ENCODE measurements at places on chromosomes 13 and 19.

GRCh38 chr13:41533266-41534052, 76.1 kb downstream of the RGCC start:
- DNase-seq = no peak

DNA sequence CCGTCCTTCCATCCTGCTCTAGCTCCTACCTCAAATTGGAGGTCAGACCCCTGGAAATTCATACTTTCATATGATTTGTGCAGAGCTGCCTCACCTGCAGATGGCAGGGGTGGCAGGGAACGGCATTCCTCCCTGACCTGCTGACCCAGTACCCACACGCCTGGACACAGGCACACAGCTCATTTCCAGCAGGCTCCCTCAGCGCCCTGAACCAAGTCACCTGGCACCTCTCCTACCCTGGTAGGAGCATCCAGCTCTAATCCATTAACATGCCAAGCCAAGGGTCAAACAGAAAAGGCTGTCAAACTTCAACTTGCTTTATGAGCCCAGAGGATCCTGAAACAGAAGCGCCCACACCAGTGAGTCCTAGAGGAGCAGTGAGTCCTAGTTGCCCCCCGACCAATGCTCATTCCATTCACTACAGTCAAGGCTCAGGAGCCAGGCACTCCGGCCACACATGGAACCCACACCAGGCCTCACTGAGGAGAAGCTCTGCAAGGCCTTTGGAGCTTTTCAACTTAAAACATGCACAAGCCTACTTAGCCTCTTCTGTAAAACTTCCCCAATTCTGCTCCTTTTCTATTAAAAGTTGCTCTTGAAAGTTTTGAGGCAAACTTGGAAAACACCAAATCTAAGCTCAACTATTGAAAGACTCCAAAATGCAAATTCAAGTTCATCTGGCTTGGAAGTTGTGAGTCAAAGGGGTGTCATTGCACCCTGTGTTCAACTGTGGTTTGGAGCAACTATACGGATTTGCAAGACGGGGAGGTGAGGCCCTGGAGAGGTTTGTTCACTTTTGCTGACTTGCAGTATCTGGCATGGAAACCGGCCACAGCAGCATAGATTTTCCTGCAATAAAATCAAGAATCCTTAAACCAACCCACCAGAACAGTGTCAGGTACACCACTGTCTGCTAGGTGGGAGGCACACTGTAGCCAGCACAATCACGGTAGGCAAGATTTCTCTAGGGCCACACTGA, 96.7 kb downstream of the CRYL1 start:
- DNase-seq = no peak

- DNase-seq = no peak
Measured at GRCh38 chr13:23183292-23183691, 2.5 kb downstream of the SGCG start.

- DNase-seq = no peak
Measured at GRCh38 chr13:103487841-103488240, 421.6 kb upstream of the SLC10A2 start.

DNA sequence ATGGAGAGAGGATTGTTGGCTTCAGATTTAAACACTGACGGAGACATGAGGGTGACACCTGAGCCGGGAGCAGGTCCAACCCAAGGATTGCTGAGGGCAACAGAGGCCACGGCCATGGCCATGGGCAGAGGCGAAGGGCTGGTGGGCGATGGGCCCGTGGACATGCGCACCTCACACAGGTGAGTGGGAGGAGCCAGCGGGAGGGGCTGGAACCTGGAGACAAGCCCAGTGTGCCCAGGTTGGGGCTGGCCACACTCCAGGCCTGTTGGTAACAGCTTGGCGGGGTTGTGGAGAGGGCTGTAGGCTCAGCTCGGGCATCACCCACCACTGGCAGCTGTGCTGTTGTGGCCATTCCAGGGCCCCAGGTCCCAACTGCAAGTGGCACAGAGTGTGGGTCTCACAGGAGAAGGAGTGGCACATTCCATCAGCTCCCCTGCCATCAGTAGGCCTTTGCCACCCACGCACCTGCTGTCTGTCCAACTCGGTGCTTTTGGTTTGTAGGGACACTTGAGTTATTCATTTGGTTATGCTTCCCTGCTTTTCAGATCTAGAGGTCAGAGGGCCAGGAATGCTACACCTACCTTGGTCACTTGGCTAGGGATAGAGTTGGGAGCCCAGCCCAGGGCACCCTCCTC, 49.8 kb downstream of the TSSK6 start:
- DNase-seq = no peak

GRCh38 chr13:45674908-45675307, 27.2 kb upstream of the CBY2 start:
- no peak for DNase-seq

DNA sequence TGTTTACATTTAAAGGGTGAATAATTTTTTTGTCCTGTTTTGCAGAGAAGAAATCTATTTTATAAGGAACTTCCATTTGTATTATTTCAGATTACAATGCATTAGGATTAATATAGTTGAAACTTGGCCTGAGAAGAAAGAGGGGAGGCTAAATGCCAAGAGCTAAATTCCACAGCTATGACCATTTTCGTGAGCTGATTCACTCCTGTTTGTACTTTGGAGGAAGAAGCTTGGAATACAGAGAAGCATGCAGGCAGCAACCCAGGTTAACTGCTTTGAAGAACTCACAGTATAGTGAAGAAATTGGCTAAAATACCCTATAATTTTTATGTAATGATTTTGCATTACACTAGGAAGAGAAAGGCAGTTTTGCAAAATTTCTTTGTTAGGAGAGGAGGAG, 309.4 kb upstream of the KLF12 start:
- no peak for DNase-seq
